ENCODE measurements at places on chromosomes 5 and 9.

DNA sequence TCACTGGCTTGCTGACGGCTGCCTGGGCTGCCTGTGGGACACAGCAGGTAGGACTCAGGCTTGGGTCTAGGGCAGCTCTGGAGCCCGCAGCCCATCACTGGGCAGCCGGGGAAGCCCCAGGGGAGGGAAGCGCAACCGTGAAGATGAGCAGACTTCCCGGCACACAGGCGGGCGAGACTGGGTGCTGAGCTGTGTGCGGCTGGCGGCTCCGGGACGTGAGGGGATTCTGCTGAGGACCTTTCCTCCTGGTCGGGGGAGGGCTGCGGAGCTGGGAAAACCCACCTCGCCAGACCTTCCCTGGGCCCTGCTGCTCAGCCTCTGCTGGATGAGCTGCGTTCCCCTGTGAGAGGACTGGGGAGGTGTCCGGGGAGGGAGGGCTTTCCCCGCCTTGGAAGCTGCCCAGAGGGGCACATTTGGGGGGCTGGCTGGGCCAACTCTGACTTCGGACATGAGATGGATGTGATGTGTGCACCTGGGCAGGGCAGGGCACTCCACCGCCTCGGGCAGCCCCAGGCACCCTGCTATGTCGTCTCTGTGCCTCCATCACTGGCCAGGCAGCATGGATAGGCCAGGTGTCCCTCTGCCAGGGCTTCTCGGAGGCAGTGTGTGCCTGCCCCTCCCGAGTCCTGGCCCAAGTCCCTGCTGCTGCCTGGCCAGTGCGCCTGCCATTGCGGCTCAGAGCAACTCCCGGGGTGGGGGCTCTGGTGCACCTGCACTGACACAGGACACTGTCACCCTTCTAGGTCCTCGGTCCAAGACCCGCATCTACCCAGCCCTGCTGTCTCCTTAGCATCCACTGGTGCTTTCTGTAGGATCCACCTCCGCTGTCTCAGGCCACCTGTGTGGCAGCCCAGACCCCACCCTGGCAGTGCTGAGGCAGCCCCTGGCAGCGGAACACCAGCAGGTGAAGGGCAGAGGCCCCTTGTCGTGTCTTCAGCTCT lies 66.4 kb downstream of the COL5A1 start:
- no peak for DNase-seq

- no peak for DNase-seq
These were observed 16.8 kb downstream of the STXBP1 start for GRCh38 chr9:127628758-127629467.

- no peak for DNase-seq
These were observed 435.3 kb downstream of the NR2F1-AS1 start for GRCh38 chr5:93145767-93146166.

DNA sequence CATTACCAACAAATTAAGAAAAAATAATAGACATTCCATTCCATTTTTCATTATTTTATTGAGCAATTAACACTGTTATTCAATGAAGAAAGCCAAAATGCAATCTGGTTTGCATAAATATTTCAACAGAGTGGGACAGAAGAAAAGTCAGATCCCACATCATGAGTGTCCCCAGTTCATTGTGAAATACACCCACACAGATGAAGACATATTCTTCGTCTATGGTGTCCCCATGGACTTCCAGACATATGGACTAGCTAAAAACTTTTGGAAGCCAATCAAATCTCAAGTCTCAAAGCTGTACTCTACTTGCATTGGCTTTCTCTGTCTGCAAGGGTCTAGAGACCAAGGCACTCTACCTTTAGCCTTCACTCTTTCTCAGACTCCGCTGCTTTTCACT lies 194.3 kb downstream of the SEMA5A start:
- no peak for DNase-seq

- no peak for DNase-seq
These were observed 80.7 kb downstream of the GLDC start for GRCh38 chr9:6564868-6565267.

GRCh38 chr5:55218967-55219366 lies 8.1 kb downstream of the MCIDAS start:
- DNase-seq = no peak

GRCh38 chr5:73357576-73357975 lies 91.0 kb downstream of the FOXD1 start:
- DNase-seq = no peak

GRCh38 chr5:172733131-172733973 lies 37.6 kb downstream of the DUSP1 start:
- no peak for DNase-seq

- DNase-seq = no peak
These were observed 1.6 kb downstream of the PLCXD3 start for GRCh38 chr5:41508696-41509398.

DNA sequence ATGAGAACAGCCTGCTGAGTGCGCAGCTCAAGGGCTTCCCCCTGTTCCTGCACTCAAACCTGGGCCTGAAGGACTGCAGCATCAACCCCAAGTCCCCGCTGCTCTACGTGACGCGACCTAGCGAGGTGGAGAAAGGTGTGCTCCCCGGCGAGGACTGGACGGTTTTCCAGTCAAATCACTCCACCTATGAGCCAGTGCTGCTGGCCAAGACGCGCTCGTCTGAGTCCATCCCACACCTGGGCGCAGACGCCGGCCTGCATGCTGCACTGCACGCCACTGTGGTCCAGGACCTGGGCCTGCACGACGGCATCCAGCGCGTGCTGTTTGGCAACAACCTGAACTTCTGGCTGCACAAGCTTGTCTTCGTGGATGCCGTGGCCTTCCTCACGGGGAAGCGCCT lies 19.9 kb downstream of the NDST1 start:
- no peak for DNase-seq

Measured in OCI-LY7 (cell line).